CD14-positive monocyte (primary cell): ENCODE measurements at places on chromosomes 6 and 20.

GRCh38 chr6:139659711-139660110 lies 285.3 kb upstream of the CITED2 start:
- H3K36me3 ChIP-seq, result no peaks in the 10 kb centered on the region
- H3K4me1 ChIP-seq, result no peaks in the 10 kb centered on the region
- DNase-seq, result no peak
- no peaks in the 10 kb centered on the region for H3K27me3 ChIP-seq
- H3K4me3 ChIP-seq, result no peak overlapping the region
- no peak overlapping the region for H3K27ac ChIP-seq

GRCh38 chr6:136886091-136886490 lies 36.0 kb upstream of the SLC35D3 start:
- H3K36me3 ChIP-seq, result no peaks in the 10 kb centered on the region
- peaks cover 3% of the 10 kb centered on the region for H3K4me1 ChIP-seq
- DNase-seq, result no peak
- no peak overlapping the region for H3K27ac ChIP-seq

DNA sequence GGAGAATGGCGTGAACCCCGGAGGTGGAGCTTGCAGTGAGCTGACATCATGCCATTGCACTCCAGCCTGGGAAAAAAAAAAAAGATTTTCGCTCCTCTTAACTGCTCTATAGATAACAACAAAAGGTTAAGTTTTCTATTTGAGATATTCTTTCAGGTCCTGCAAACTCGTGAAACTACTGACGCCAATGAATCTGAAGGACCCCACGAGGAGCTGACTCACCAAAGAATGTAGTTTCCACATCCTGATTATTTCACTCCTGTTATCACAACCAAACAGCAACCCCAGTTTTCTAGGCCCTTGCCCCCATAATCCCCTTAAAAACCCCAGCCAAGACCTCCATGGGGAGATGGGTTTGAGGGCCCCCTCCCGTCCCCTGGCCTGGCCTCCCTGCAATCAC lies 58.7 kb downstream of the OTOR start:
- no peaks in the 10 kb centered on the region for H3K27me3 ChIP-seq
- no peak for DNase-seq
- H3K27ac ChIP-seq, result no peak overlapping the region
- no peaks in the 10 kb centered on the region for H3K36me3 ChIP-seq
- H3K4me1 ChIP-seq, result no peaks in the 10 kb centered on the region

DNA sequence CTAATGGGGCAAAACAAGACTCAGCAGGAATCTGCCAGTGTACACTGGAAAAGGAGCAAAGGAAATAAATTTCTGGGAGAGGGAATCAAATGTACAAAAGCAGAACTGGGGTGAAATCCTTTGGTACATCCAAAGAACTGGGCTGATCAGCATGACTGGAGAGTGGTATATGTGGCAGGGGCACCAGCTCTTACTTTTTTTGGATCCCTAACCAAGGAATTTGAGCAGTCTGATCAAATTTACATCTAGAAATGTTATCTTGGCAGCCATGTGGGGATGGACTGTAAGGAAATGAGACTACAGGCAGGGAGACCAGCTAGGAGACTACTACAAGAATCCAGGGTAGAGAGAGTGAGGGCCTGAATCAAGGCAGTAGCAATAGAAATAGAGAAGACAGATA lies 1.2 kb upstream of the ZSCAN31 start:
- H3K27me3 ChIP-seq, result no peaks in the 10 kb centered on the region
- H3K36me3 ChIP-seq, result no peaks in the 10 kb centered on the region
- peaks cover 16% of the 10 kb centered on the region for H3K4me1 ChIP-seq
- H3K4me3 ChIP-seq, result no peak overlapping the region

DNA sequence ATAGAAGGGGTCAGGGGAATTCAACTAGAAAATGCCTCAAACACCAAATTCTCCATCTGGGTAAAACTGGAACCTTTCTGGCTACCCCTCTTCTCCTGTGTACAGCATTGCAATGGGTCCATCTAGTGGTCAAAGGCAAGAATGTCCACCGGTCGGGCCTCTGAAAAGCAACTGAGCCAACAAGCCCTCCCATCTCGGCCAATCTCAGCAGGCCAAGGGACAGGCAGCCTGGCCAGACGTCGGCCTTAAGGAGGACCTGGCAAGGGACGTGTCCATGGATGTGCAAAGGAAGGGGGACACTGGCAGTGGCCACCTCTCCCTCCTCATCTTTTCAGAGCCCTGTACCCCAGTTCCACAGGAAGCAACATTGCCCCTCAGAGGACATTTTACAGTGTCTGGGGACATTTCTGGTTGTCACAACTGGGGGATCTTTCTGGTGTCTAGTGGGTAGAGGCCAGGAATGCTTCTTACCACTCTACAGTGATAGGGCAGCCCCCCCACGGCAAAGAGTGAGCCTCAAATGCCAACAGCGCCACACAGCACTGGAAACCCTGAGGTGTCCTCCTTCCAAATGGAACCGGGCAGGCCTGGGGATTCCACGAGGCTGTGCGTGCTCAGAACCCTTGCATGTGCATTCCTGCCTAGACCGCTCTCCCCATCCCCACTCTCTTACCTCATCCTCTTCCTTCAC lies 99.8 kb upstream of the FOXA2 start:
- H3K36me3 ChIP-seq, result no peaks in the 10 kb centered on the region
- no peak overlapping the region for H3K27ac ChIP-seq
- no peak overlapping the region for H3K4me3 ChIP-seq
- H3K4me1 ChIP-seq, result peaks cover 34% of the 10 kb centered on the region
- peak; percentile 57 for DNase-seq

- H3K4me1 ChIP-seq, result no peaks in the 10 kb centered on the region
- no peak overlapping the region for H3K27ac ChIP-seq
- no peak for DNase-seq
These were observed 24.4 kb downstream of the CNR1 start for GRCh38 chr6:88141561-88142296.

DNA sequence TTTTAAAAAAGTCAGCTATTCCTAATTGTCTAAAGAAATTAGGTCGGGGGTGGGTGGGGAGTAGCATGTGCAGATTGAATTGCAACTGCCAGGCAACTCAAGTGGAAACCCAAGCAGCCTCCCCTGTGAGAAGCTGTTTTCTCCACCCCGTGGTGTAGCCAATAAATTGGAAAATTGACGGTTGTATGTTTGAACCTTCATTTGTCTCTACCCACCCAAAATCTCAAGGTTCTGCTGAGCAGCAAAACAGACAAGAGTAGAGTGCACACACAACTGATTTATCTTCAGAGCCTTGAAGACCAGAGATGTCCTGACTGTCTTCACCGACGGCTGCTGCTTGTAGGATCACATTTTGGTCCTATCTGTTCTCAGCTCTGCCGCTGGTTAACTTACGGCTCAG lies 88.5 kb downstream of the DTD1 start:
- no peaks in the 10 kb centered on the region for H3K36me3 ChIP-seq
- no peak overlapping the region for H3K27ac ChIP-seq
- no peaks in the 10 kb centered on the region for H3K27me3 ChIP-seq
- no peak for DNase-seq
- H3K4me1 ChIP-seq, result peaks cover 12% of the 10 kb centered on the region
- no peak overlapping the region for H3K4me3 ChIP-seq

GRCh38 chr20:7744411-7744810 lies 195.8 kb downstream of the HAO1 start:
- H3K36me3 ChIP-seq, result no peaks in the 10 kb centered on the region
- DNase-seq, result no peak
- no peaks in the 10 kb centered on the region for H3K4me1 ChIP-seq
- H3K4me3 ChIP-seq, result no peak overlapping the region
- no peaks in the 10 kb centered on the region for H3K27me3 ChIP-seq

DNA sequence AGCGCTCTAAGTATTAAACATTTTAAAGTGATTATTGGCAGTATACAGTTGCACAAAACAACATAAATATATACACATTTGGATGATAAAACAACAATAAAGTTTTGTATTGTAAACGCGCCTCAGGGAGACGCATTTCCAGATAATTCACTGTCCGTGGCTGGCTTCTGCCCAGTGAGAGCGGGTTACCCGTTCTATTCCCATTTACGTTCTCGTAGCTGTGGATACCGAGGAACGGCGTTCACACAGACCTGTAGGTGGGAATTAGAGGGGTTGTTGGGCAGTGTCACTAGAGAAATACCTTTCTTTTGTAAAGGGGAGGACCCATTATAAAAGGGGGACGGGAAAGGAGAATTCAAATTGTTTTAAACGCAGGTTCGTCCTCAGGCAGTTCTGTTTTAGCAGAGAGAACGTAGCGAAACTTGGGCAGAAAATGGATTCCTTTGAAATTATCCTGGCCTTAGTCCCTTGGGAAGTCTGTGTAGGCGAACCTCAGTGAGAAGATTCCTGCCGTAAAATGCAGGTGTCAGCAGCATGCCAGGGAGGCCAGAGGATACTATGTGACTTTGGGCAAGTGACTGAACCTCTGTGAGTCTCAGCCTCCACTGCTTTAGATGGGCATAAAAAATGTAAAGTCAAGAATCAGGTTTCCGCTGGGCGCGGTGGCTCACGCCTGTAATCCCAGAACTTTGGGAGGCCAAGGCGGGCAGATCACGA lies 756 bp downstream of the MTG2 start:
- H3K4me3 ChIP-seq, result peak overlapping the region; percentile 77
- H3K27ac ChIP-seq, result peak overlapping the region; percentile 92
- H3K36me3 ChIP-seq, result peaks cover 6% of the 10 kb centered on the region
- H3K27me3 ChIP-seq, result no peaks in the 10 kb centered on the region

- no peaks in the 10 kb centered on the region for H3K36me3 ChIP-seq
- no peaks in the 10 kb centered on the region for H3K27me3 ChIP-seq
- no peak overlapping the region for H3K27ac ChIP-seq
- no peak overlapping the region for H3K4me3 ChIP-seq
- H3K4me1 ChIP-seq, result peaks cover 4% of the 10 kb centered on the region
These were observed 83.3 kb downstream of the GMDS start for GRCh38 chr6:2162079-2162445.

GRCh38 chr6:82015526-82015925 lies 232.0 kb downstream of the IBTK start:
- no peaks in the 10 kb centered on the region for H3K4me1 ChIP-seq
- no peaks in the 10 kb centered on the region for H3K27me3 ChIP-seq
- H3K27ac ChIP-seq, result no peak overlapping the region
- DNase-seq, result no peak

DNA sequence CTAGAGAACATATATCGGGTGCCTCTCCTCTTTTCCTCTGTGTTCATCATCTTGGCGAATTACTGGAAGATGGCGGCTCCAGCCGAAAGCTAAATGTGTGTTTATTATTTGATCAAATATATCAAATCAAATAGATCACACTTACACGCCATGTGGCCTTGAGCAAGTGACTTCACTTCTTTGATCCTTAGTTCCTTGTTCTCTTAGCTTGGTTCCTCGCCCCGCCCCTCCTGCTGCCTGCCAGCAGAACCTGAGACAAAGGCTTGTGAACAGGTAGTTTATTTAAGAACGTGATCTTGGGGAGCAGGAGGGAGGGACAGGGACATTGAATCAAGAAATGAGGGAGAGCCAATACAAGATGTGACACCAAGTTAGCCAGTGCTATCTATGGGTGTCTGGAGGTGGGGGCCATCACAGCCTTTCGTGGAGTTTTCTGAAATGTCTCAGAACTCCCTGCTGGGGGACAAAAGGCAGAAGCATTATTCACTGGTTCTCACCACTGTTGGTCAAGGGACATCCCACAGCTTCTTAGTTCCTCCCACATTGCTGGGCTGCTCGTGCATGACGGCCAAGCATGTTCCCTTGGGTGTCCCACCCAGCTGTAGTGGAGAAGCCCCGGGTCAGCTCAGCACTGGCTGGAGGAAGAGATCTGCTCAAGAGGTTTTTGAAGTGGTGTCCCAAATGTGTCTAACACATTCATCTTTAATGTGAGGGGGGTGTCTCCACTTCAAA lies 44.9 kb upstream of the RNF24 start:
- H3K27me3 ChIP-seq, result no peaks in the 10 kb centered on the region
- DNase-seq, result peak; percentile 68
- no peaks in the 10 kb centered on the region for H3K36me3 ChIP-seq
- H3K27ac ChIP-seq, result peak overlapping the region; percentile 31
- peaks cover 72% of the 10 kb centered on the region for H3K4me1 ChIP-seq
- no peak overlapping the region for H3K4me3 ChIP-seq

DNA sequence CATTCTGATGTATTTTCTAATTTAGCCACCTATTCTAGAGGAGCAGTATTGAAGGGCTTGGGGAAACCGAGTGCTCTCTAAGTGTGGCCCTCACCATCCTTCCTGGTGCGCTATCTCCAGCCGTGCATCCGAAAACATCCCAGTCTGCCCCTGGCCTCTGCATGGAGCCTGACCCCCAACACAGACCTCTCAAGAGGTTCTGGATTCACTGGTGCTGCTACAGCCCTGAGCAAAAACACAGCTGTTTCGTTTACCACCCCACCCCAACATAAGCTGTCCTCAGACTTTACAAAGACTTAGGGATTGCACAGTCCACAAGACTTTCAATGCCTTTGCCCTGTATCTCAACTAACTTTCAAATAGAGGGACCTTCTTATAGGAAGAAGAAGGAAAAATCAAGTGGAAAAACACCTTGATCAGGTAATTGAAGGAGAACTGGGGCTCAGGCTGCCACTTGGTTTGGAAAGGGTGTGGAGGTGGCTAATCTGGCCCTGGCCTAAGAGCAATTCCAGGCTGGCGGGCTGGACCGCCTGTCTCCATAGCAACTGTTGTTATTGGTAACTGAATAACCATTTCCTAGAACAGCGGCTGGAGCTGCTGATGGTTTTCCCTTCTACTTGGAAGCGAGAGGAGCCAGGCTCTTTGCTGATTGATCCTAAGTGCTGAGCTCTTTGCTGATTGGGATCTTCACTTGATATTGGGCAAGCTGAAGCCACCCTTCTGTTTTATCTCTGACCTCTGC lies 90.2 kb upstream of the TOX2 start:
- no peaks in the 10 kb centered on the region for H3K36me3 ChIP-seq
- no peak for DNase-seq
- H3K27me3 ChIP-seq, result peaks cover 5% of the 10 kb centered on the region
- no peak overlapping the region for H3K27ac ChIP-seq
- H3K4me3 ChIP-seq, result no peak overlapping the region

DNA sequence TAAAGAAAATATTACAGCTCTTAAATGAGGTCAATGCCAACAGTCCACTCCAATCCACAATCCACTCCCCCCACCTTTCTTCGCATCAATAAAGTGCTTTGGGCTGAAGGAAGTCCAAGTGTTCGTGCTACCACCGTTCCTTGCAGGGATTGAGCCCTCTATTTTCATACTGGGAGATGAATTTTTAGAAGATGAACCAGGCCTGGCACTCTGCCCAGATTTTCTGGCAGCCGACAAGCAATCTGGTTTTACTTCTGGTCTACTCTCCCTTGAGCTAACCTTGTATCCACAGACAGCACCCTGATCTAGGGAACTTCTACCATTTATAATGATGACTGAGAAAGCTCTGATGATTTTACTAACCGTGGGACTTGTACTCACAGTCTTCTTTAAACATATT lies 72.3 kb downstream of the BTBD9 start:
- no peak overlapping the region for H3K27ac ChIP-seq
- H3K36me3 ChIP-seq, result peaks cover 2% of the 10 kb centered on the region
- no peak overlapping the region for H3K4me3 ChIP-seq
- H3K4me1 ChIP-seq, result no peaks in the 10 kb centered on the region
- no peak for DNase-seq
- H3K27me3 ChIP-seq, result no peaks in the 10 kb centered on the region

- H3K27ac ChIP-seq, result no peak overlapping the region
- no peaks in the 10 kb centered on the region for H3K27me3 ChIP-seq
- no peaks in the 10 kb centered on the region for H3K36me3 ChIP-seq
- no peak overlapping the region for H3K4me3 ChIP-seq
- DNase-seq, result no peak
- no peaks in the 10 kb centered on the region for H3K4me1 ChIP-seq
These were observed 502.4 kb upstream of the SULF2 start for GRCh38 chr20:48287552-48288170.

GRCh38 chr20:44911264-44911921 lies 1.5 kb downstream of the PABPC1L start:
- no peak overlapping the region for H3K4me3 ChIP-seq
- peaks cover 16% of the 10 kb centered on the region for H3K36me3 ChIP-seq
- DNase-seq, result peak; percentile 35
- H3K27ac ChIP-seq, result no peak overlapping the region
